ENCODE measurements at places on chromosomes 5 and 9.
A peak's percentile ranks its signal among the peaks of the same experiment; 100 is the strongest.

DNA sequence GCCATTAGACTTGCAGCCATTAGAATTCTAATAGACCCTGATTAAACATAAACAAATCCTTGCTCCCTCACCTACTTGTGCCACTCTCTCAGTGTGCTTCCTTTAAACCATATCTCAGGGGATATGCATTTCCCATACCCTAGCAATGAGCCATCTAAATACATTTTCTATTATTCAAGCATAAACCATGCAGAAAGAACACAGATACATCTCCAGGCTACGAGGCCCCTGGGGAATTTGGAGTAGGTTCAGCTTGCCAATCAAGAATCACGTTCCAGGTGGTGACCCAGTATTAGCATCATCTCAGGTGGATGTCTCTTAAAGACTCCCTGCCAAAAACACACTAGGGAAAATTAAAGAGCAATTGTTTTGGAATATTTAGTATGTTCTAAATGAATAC, 93.0 kb upstream of the CCL21 start:
- DNase-seq: no peak

GRCh38 chr5:171710451-171711024, 75.1 kb upstream of the SMIM23 start:
- DNase-seq: no peak

- peak; percentile 56 for DNase-seq
These were observed 20.2 kb downstream of the IGIP start for GRCh38 chr5:140145818-140146522.

DNA sequence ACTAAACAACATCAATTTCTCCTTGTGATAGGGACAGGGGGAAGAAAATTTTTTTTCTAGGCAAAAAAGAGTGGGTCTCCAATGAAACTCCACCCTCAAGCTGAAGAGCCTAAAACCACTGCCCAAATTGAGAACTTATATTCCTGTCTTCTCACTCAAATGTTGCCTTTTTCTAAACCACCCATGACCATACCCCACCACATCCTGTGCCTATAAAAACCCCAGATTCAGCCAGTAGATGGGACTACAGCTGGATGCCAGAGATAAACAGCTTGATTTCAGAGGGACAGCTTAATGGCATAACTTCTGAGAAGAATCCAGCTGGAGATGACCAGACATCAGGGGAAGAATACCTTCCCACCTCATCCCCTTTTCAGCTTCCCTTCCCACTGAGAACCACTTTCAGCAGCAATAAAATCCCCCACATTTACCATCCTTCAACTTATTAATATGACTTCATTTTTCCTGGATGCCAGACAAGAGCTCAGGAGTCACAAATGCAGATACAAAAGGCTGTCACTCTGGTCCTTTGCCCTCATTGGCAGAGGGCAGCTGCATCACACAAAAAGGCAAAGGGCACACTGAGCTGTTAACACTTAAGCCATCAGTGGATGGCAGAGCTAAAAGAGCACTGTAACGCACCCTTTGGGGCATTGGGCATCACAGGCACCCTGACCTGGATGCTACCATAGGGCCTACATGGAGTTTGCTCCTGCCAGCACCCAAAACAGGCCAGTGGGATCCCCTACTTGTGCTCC, 972.5 kb upstream of the CTNND2 start:
- no peak for DNase-seq

GRCh38 chr9:36154331-36154952, 14.7 kb upstream of the CCIN start:
- no peak for DNase-seq

- DNase-seq: no peak
These were observed 30.5 kb downstream of the RXRA start for GRCh38 chr9:134356496-134357470.

- DNase-seq: no peak
These were observed 114.5 kb upstream of the NR5A1 start for GRCh38 chr9:124621371-124622328.

- peak; percentile 20 for DNase-seq
These were observed 31.2 kb downstream of the NANS start for GRCh38 chr9:98087420-98088354.

DNA sequence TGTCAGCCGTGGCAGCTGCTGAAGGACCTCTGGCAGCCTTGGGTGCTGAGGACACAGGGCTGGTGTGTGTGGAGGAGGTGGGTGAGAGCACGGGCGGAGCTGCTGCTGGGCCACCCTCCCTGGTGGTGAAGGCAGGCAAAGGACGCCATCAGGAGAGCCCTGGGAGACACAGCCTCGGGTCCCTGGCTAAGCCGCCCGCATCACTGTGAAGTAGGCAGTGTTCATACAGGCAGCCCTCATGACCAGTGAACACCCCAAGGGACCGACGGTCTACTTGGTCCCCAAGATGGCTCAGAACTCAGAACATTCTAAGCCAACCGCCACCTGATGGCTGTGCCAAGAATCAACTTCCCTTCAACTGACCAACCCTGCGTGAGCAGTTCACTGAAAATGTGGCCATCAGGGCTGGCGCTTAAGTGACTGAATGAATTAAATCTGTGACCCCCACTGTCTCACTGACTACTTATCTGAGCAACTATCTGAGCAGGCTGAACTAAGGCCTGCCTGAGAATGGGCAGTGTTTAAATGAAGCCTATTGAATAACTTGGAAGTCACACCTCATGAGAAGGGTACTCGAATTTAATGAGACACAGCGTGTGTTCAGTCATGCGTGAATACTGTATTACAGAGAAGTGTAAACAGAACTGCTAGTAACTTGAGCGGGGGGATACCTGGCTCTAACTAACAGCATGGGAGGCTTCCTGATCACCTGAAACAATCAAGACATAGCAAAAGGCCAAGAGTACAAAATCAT, 54.7 kb upstream of the SIMC1 start:
- no peak for DNase-seq

GRCh38 chr5:148427370-148428042, 43.7 kb downstream of the FBXO38 start:
- DNase-seq: no peak
